ENCODE measurements at places on chromosomes 12 and 14.

- no peak for DNase-seq
Observed at GRCh38 chr12:123934829-123935228, 37.8 kb downstream of the CCDC92 start.

DNA sequence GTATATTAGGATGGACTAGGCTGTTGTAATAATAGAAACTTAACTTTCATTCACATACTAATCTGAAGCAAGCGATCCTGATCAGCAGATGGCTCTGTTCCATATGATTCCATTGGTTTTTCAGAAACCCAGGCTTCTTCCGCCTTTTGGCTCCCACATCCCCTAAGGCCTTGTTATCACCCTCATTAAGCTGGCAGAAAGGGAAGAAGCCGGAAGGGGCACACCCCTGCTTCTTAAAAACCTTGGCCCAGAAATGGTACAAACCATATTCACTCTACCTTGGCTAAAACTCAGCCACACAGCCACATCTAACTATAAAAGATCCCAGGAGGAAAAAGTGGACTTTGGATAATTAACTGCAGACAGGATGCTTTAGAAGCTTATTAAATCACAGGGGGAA is 329.2 kb downstream of the PCNX1 start:
- no peak for DNase-seq

DNA sequence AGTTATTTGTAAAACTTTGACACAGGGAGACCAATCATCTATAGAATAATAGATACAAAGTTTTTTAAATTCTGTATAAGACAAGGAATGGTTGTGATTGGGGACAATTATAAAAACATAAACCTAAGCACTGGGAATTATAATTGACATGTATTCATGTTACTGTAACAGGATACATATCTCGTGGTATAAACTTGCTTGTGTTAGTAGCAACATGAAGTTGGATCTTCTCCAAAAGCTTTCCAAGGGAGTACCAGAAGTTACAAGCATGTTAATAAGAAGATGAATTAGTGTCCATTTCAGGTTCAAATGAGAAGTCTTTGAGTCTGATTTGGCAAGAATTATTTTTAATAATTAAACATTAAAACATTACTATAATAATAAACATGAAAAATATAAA is 42.2 kb downstream of the CDKL1 start:
- DNase-seq, result no peak

DNA sequence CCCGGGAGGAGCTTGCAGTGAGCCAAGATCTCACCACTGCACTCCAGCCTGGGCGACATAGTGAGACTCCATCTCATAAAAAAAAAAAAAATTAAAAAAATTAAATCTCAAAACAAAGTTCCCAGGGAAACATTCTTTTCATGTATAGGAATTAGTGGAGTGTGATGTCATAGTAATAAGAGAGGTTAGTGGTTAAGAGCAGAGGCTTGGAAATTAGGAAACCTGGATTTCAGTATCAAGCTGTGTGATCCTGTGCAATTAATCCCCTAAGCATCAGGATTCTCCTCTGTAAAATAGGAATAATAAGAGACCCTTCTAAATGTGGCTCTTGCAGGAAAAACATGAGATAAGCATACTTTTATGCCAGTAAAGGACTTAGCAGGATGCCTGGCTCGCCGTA is 3.1 kb upstream of the TXNRD1 start:
- no peak for DNase-seq

GRCh38 chr12:107361970-107362369 is 268.6 kb upstream of the CRY1 start:
- DNase-seq, result no peak

DNA sequence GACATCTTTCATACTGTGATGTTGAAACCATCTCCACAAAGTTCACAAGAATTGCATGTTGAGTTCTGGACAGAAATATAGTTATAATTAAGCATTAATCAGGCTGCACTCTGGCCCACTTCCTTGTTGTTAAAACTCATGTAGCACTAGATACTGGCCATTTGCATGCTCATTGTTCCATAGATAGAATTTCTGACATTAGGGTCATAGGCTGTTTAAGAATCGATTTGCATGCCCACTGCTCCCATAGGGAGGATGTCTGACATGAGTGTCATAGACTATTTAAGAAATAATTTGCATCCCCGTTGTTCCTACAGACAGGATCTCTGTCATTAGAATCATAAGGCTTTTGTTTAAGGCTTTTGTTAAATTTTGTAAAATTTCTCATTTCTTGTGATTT is 50.2 kb downstream of the MYF5 start:
- no peak for DNase-seq

DNA sequence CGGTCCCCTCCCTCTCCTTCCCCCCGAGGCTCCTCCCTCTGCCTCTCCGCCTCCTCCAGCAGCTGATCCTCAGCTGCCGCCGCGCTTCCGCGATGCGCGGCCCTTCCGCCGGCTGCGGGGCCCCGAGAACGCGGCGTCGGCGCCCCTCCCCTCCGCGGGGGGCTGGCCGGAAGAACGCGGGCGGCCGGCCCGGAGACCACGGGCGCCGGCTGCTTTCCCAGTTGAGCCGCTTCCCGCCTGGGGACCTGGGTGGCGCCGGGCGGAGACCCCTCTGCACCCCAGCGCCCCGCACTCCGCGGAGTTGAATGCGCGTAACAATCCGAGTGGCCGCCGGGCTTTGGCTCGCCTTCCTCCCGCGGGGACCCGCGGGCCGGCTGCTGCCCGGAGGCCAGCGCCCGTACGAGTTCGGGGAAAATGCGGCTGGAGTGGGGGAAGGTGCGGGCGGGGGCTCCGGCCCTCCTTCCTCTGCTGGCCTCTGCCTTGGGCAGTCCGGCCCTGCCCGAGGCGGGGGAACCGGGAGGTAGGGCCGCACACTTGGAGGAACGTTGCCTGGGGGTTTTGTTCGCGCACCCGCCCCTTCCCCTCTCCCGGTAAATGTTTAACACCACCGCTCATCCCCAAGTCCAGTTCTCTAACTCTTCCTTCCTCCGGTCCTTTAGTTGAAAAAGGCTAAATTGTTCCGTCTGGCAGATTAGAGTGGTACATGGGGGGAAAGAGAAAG is 393 bp upstream of the DCAF5 start:
- peak; percentile 95 for DNase-seq

GRCh38 chr12:122884860-122885259 is 11.1 kb downstream of the VPS37B start:
- no peak for DNase-seq

GRCh38 chr14:25841226-25841625 is 756.6 kb downstream of the NOVA1 start:
- no peak for DNase-seq

GRCh38 chr12:28294300-28294699 is 104.0 kb downstream of the CCDC91 start:
- DNase-seq, result no peak

DNA sequence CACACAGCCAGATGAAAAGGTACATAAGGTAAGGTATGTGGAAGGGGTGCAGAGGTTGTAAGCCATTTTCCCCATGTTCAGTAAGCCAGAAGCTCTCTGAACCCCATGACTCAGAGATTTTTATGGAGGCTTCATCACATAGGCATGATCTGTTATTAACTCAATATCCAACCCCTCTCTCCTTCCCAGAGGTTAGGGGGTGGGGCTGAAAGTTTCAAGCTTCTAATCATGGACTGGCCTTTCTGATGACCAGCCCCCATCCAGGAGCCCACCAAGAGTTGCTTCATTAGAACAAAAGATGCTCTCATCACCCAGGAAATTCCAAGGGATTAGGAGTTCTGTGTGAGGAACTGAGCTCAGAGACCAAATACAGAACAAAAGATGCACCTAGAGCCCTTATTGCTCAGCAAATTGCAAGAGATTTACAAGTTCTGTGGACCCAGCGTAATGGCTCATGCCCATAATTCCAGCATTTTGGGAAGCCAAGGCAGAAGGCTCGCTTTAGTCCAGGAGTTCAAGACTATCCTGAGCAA is 103.2 kb upstream of the DAAM1 start:
- DNase-seq, result no peak

GRCh38 chr12:27733052-27733656 is 22.5 kb downstream of the MRPS35 start:
- DNase-seq, result peak; percentile 25

DNA sequence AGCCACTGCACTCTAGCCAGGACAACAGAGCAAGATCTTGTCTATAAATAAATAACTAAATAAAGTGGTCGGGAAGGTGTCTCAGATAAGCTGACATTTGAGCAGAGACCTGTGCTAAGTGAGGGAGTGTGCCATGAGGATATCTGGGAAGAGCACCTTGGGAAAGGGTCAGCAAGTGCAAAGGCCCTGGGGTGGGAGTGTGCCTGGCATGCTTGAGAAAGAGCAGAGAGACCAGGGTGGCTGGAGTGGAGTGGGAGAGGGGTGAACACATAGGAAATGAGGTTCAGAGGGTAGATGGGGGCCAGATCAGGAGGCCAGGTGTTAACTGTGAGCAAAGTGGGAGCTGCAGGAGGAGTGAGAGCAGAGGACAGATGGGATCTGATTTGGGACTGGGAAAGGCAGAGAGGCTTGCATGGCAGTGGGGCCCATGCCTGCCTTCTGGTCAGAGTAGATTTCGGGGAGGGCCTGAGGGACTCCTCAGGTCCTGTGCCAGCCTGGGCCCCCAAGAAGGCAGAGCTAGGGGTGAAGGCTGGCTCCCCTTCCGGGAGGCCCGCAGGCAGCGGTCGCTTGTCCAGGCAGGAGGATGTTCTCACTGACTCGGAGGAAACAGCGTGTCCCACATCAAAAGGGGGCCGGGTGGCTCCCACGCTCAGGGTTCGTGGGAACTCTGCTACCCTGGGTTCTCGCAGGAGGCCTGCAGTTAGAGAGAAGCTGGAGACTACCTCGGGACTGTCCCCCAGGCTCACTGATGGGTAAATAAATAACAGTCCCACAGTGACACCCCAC is 32.6 kb downstream of the DTX1 start:
- no peak for DNase-seq

- DNase-seq, result no peak
Observed at GRCh38 chr14:26377150-26377549, 220.7 kb downstream of the NOVA1 start.

DNA sequence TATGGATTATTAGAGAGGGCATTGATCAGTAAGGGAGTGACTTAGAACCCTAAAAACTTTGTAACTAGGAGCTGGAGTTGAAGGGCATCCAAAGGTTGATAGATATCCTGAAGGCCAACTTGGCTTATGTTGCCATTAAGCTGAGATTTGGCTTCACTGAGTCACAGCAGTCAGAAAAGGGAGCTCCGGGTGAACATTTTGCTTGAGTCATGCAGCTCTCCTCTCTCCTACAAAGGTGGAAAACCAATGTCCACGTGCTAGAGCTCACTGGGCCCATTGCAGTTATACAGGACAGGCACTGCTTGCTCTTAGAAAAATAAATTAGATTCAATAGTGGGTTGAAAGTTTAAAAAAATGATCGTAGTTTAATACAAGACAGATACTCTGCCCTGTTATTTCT is 87.3 kb upstream of the LRIG3 start:
- DNase-seq, result no peak

GRCh38 chr12:90163975-90164374 is 455.3 kb upstream of the ATP2B1 start:
- DNase-seq, result no peak

- DNase-seq, result no peak
Observed at GRCh38 chr14:34536951-34537676, 2.4 kb downstream of the EAPP start.

DNA sequence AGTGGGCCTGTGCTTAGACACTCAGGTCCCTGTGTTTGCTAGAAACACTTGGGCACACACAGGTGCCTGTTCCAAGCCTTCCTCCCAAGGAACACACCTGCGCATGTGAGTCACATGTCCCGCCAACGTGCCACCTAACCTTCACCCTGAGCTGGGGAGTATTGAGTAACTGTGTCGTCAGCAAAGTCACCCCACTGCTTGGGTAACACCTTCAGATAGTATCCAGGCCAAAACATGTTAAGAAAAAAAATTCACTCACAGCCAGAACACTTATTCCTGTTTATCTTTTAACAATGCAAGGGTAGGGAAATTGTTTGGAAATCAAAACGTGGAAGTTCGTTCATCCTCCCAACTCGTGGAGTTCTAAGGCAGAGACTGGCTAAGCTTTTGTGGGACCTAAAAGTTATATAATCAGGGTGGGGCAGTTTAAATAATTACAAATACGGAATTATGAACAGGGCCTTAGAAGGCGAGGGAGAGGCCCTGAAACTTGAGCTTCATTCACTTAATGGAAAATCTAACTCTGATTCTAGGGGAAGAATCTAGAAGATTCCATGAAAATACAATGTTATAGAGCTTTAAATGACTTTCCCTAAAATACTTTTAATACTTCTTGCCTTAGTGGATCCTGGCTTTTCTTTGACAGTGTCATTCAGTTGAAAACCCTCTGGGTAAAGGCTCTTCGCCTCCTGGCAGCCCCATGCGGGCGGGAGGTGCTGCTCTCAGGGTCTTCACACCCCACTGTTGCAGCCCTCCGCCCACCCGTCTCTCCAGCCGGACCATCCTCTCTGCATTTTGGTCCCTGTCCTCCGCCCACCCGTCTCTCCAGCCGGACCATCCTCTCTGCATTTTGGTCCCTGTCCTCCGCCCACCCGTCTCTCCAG is 30.3 kb upstream of the ADIPOR2 start:
- DNase-seq, result no peak

GRCh38 chr14:54737132-54737711 is 165.4 kb downstream of the GCH1 start:
- no peak for DNase-seq

DNA sequence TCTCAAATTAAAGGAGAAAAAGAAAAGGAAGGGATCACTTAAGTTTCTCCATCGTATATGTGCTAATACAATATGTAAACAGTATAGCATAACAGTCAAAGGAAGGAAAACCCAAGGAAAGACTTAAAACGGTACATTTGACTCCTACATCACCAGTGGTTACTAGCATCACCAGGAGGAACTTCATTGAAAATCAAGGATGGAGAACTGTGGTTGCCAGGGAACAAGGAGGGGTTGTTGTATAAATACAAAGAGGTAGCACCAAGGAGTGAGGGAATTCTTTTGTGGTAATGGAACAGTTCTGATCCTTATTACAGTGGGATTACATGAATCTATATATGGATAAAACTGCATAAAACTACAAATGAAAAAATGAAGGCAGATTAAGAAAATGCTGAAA is 1.6 kb downstream of the ZFYVE26 start:
- no peak for DNase-seq

DNA sequence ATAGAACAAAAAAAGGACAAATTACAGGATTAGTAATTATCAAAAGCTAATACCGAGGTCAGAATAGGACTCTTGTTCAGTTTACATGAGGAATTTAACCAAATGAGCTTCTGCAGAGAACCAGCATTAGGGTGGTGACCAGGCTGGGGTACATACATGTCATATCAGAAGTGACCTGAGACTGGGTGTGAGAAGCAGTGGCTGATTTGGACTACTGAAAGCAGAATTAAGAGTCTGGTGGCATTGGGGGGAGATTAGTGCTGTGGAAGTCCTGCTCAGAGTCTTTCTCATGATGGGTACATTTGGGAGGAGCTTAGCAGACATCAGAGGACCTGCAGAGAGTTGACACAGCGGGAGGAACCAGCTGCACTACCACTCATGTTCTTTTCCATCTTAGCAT is 21.7 kb downstream of the TRAF3 start:
- no peak for DNase-seq

All from hindlimb muscle (tissue), 1 donor.